ENCODE measurements at places on chromosomes 2 and 18.

GRCh38 chr2:198326431-198326830 lies 522.0 kb downstream of the PLCL1 start:
- no peak for DNase-seq

DNA sequence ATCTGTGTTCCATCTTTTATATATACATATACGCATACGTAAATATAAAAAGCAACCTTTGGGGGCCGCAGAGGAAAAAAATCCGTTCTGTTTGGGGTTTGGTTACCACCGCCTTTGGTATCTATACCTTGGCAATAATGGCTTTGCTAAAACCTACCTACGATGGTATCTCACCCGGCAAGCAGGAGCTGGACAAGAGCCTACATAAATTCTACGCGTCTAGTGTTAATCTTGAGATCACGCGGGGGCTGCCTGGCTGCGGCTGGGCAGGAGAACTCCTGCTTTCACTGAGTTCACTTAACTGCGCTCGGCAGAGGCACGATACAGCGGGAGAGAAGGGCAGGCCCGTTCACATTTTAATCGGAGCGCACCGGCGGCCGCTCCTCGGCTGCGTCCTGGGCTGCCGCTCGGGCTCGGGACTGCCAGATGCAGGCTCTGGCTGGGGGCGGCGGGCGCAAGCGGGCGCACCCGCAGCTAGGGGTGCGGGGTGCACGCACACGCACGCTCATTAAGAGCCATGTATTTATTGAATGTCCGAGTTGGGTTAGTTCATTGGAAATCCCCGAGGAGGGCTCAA lies 1.7 kb upstream of the POU3F3 start:
- no peak for DNase-seq

DNA sequence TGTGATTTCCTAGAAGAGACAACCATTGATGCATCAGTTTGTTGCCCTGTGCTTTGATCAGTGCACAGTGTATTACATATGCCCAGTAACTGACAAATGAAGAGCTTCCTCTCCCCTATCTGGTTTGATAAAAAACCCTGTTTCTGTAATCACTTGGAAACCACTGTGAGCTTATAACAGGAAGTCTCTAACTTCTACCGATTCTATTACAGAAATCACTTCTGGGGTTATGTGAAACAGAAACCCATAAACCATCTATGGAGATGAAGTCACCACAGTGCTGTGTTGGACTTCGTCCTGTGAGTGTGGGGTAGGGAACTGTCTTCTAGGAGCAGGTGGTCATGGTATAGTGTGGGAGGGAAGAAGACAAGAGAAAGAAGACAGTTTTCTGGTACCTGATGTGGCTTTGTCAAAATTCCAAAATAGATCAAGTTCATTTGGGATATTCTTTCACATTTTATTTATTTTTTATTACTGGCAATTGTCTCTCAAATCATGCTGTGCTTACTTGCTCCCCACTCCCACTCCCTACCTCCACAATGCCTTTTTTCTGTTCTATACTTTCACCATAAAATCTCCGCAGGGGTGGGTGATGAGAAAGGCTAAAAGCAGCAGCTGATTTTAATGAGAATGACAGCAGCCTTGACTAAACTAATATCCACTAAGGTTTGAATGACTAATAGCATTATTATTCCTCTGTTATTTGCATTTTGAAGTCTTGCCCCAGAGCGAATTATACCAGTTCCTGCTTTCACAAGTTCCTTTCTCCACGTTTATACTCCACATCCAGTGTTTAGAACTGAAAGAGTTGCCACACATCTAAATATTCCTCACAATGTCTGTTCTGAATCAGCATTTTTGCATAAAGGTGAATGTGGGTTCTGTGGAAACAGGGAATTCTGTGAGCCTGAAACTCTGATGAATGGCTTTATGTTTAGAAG lies 41.7 kb upstream of the RND3 start:
- DNase-seq, result no peak

GRCh38 chr2:10184421-10184820 lies 61.9 kb downstream of the RRM2 start:
- no peak for DNase-seq

DNA sequence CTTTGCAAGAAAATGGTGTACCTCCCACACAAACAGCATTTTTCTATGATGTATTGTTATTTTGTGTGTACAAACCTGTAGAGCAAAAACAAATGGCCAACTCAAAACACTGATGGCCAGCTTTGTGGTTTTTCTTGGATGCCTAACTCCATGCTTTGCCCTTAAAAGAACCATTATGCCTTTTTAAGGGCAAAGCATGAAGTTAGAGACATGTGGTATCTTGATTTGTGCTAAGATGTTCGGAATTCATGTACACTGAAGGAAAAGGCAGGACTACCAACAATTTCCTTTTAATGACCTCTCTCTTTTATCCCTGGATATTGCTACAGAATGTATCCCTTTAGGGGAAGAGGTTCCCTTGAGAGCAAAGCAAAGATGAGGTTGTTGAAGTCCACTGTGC lies 273.6 kb downstream of the SCG2 start:
- no peak for DNase-seq

GRCh38 chr2:238493880-238494572 lies 67.3 kb downstream of the ASB1 start:
- DNase-seq, result no peak

GRCh38 chr2:237922641-237923361 lies 44.0 kb upstream of the UBE2F start:
- no peak for DNase-seq

GRCh38 chr2:10447300-10447894 lies 730 bp downstream of the ODC1 start:
- peak; percentile 29 for DNase-seq

DNA sequence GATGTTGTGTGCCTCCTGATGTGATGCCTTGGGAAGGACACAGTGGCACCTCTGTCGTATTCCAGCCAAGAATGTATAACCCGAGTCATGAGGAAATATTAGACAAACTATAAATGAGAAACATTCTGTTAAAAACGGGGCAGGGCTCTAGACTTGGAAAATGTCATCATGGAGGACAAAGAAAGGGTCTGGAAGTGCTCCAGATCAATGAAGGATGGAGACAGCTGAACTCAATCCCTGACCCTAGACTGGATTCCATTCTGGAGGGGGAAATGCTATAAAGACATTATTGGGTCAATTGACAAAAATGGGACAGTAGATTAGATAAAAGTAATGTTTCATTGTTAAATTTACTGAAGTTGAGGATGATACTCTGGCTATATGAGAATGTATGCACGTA lies 92.1 kb downstream of the SLC4A3 start:
- DNase-seq, result no peak

GRCh38 chr2:65846989-65847678 lies 414.7 kb upstream of the SPRED2 start:
- no peak for DNase-seq

- no peak for DNase-seq
These were observed 36.1 kb downstream of the ZRANB3 start for GRCh38 chr2:135494917-135495316.

- DNase-seq, result no peak
These were observed 78.1 kb upstream of the PDE1A start for GRCh38 chr2:182504903-182505302.

DNA sequence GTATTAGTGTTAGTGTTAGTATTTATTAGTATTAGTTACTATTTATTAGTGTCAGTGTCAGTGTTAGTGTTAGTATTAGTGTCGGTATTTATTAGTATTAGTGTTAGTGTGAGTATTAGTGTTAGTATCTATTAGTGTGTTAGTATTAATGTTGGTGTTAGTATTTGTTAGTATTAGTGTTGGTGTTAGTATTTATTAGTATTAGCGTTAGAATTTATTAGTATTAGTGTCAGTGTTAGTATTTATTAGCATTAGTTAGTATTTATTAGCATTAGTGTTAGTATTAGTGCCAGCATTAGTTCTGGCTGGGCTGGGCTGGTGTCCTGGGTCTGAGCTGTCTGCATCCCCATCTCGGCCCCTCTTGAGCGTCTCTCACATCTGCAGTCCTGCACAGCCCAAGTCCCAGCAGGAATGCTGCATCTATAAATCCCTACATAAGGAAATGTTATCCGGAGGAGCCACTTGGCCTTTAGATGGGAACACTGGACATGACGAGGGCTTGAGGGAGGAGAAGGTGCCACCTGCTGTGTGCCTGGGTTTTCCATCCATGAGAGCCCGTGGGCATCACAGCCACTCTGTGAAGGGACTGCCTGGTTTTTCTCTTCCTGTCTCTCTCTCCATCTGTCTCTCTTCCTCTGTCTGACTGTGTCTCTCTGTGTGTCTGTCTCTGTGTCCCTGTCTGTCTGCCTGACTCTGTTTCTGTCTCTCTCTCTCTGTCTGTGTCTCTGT lies 33.6 kb downstream of the TWIST2 start:
- DNase-seq, result no peak

DNA sequence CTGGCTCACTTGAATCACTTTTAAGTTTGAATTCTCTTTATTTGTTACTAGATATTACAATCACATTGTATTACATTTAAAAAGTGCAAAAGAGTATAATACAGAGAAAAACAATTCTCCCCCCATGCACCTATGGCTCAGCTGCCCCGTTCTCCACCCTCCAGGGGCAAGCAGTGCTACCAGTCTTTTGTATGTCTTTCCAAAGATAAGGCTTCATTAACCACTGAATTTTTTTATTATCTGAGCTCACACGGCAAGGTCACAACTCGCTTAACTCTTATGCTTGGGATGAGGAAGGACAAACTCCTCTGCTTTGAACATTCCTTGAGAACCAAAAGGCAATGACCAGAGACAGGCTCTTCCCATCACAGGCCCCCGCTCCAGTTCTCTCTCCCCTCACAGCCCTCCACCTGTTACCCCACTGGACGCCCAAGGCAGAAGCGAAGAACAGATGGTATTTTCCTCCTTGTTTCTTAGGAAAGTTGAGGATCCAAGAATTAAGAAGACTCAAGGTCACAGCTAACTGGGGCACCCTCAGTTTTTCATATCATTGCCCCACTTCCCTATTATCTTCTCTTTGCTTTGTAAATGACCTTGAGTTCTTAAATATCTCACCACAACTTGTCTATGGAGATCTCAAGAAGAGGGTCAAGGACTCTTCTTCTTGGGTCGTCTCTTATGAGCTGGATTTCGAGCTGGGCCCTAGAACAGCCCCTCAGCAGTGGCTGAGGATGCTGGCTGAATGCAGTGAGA lies 30.1 kb downstream of the SH2D6 start:
- DNase-seq, result no peak

DNA sequence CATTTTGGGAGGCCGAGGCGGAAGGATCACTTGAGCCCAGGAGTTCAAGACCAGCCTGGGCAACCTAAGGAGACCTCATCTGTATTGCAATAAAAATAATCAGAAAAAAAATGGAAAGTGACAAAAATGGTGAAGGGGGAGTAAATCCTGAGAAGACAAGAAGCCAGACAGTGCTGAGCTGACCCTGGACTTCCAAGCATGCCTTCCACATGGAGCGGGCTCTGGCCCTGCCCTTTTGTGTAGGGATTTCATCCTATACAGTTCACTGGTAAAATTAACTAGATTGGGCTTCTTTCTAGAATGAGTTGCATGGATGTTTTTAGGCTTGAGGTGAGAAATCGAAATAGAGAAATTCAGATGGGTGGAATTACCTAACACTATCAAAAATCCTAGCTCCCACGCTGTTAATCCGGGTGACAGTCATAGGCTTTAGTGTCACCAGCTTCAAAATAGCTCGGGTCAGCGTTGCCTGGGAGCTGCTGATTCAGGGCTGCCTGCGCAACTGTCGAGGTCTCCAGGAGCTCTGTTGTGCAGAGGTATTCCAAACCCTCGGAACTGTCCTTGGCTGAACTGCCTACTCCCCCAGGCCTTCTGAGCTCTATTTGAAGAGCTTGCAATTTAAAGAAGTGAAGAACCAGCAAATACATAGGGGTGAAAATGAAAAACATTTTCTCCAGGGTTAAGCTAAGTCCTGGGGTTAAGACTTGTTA lies 21.5 kb upstream of the ZNF532 start:
- no peak for DNase-seq

DNA sequence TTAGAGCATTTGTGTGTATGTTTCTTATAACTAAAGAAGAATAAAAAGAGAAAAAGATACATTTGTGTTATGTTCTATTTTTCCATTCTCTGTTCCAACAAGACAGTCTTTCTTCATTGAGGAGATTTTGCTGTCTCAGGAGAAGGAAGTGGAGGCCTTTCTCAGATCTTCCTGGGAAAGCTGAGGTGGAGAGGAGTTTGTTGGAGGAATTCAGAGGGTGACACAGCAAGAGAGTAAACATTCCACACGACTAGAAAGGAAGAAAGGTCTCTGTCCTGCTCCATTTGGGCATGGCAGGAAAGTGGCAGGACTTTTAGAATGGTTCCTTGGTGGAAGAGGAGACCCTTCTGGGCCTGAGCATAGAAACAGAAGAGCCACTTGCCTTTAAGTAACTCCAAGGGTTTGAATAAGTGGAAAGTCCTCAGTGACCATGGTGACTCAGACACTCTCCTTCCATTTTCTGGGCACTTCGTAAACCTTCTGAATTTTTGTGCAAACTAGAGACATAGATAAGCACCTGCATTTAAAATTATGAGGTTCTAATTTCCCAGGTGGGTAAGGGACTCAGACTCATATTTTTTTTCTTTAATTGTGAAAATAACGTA lies 52.3 kb upstream of the COL5A2 start:
- no peak for DNase-seq

DNA sequence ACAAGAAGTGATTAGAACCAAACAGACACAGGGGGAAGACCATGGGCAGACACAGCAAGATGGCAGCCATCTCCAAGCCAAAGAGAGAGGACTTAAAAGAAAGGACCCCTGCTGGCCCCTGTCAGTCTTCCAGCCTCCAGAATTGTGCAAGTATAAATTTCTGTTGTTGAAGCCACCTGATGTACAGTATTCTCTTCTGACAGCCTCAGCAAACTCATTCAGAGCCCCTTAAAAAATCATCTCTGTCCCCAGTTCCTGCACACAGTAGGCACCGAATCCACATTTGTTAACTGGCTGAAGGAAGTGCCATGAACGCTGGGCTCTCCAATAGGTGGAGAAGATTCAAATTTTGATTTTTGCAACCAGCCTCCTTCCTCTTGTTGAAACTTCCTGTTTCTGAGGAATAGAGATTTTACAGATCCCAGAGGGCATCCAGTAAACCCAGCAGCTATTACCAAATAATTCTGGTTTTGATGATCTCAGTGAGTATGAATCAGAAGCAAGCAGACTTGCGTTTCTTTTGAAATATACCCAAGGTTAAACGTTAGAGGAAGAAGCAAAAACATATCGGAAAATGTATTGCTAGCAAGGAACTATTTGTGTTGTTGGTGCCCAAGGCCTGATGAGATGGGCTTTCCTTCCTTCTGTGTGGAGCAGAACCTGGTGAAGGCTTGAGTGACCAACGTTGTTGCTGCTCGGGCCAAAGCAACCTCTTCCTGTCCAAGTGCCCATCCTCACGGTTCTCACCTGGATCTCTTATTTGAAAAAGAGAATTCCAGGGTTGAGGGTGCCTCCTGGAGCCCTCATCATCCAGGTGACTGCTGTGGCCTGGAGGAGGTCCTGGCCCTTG lies 47.7 kb upstream of the PLB1 start:
- no peak for DNase-seq

DNA sequence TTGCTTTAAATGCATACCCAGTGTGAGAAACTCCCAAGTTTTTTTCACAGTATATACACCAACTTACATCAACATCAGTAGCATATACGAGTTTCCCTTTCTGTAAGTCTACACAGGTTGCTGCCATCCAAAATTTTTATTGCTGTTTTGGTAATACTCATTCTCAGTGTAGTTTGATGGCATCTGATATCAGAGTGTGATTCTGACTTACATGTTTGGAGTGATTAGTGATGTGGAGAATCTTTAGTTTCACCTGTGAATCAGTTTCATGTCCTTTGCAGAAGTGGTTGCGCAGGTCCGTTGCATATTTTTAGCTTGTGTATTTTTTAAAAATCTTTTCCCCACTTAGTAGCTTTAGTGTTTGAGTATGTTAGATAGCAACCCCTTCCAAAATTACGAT lies 50.1 kb downstream of the CCDC74A start:
- DNase-seq, result no peak

All from SW 1271 (cell line).